Activated B cell treated with CpG ODN at 0.5 μM for 24 hours (primary cell): ENCODE measurements at places on chromosomes 6 and 20.

DNA sequence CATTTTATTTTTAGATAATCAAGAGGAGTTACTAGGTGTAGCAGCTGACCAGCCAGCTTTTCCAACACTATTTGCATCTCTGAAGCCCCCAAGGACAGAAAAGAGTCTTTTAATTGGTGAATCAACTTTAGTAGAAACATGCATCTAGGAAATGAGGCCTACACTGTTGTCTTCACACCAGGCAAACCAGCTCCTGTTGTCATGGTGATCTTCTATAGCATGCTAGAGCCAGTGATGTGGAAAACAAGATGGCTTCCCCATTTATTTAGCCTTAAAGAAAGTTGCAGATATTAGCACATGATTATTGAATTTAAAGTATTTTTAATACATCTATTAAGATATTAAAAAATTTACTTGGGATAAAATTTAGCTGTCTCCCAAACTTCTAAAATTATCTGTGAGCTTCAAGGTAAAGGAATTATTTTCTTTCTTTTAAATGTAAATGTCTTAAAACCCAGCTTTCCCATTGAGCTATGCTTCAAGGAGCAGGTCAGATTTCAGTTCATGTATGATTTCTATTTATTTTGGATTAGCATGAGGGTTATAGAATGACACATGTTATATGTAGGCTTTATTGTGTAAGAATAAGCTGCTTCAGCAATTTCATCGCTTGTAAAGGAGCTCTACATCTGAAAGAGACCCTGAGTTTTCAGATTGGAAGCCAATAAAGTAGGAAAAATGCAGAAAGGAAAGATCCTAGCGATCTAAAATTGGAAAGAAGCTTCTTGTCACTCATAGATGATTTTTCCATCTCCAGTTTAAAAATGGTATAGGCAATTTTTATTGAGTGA lies 564.9 kb upstream of the CITED2 start:
- peaks cover 13% of the 10 kb centered on the region for H3K4me1 ChIP-seq
- H3K36me3 ChIP-seq, result no peaks in the 10 kb centered on the region
- no peaks in the 10 kb centered on the region for H3K27me3 ChIP-seq
- DNase-seq, result no peak
- no peak overlapping the region for H3K27ac ChIP-seq

DNA sequence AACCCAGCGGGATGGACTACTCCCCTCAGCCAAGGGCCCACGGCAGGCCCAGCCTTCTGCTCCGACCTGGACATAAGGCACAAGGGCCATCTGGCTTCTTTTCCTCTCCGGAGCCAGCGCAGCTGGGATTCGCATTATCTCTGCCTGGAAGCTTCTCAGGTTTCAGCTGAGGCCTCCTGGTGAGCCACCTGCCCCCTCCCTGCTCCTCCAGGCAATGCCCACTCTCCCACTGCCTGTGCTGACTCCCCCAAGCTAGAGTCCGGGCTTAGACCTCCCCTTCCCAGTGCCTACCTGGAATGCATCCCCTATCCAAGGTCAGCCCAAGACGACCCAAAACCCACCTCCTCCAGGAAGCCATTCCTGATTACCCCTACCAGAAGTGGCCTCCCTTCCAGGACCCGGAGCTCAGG lies 60.7 kb downstream of the EZR start:
- no peak for DNase-seq
- no peak overlapping the region for H3K27ac ChIP-seq

- no peaks in the 10 kb centered on the region for H3K27me3 ChIP-seq
- no peak overlapping the region for H3K4me3 ChIP-seq
- no peaks in the 10 kb centered on the region for H3K4me1 ChIP-seq
- no peak overlapping the region for H3K27ac ChIP-seq
Observed at GRCh38 chr6:15160812-15161211, 85.1 kb upstream of the JARID2 start.

DNA sequence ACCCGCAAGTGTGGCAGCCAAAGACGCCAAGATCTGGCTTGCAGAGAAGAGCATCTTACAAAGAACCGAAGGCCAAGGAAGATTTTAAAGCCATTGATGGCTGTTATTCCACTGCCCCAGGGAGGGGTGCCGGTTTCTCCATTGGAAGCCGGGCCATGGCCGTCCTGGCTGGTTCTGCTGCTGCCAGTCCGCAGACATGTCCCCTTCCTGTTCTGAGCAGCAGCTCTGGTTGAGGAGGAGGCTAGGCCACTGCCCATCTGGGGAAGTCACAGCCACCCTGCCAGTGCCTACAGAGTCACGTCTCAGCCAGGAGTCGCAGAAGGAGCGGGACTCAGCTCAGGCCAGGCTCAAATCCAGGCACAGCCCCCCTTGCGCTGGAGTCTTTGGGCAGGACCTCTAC lies 42.6 kb upstream of the MRGBP start:
- no peak for DNase-seq
- no peak overlapping the region for H3K27ac ChIP-seq
- H3K4me1 ChIP-seq, result no peaks in the 10 kb centered on the region
- peaks cover 21% of the 10 kb centered on the region for H3K27me3 ChIP-seq
- no peaks in the 10 kb centered on the region for H3K36me3 ChIP-seq

GRCh38 chr6:143664171-143664570 lies 13.6 kb upstream of the PHACTR2 start:
- H3K27me3 ChIP-seq, result peaks cover 4% of the 10 kb centered on the region
- H3K4me1 ChIP-seq, result no peaks in the 10 kb centered on the region
- no peak for DNase-seq
- H3K4me3 ChIP-seq, result no peak overlapping the region
- peaks cover 12% of the 10 kb centered on the region for H3K36me3 ChIP-seq

GRCh38 chr6:110255211-110255750 lies 75.1 kb downstream of the CDC40 start:
- no peaks in the 10 kb centered on the region for H3K4me1 ChIP-seq
- no peaks in the 10 kb centered on the region for H3K36me3 ChIP-seq
- no peak overlapping the region for H3K27ac ChIP-seq
- DNase-seq, result no peak
- H3K4me3 ChIP-seq, result no peak overlapping the region

DNA sequence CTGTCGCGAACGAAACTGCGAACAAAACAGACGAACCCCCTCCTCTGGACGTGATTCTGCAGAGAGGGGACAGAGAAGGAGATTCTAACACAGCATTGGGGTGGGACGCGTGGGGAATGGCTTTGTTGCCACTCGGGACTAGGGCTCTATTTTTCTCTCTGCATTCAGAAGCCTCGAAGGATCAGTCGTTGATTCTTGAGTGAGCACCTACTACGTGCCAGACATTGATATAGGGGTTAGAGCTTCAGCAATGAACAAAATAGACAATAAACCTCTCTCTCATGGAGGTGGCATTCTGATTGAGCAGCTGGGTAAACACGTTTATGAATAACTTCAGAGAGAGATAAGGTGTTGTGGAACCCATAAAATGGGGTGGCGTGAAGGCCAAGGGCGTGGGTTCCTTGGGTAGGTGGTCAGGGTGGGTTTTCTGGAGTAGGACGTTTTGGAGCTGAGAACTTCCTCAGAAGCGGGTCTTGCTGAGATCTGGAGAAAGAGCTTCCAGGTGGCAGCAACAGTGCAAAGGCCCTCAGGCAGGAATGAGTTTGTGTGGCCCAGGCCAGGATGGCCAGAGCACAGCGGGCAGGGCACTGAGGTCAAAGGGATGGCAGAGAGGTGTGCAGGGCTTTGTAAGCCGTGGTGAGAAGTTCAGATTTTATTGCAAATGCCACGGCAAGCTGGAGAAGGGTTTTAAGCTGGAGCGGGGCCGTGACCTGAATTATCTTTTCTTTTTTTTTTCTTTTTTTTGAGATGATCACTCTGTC lies 884 bp downstream of the SLC2A10 start:
- peaks cover 66% of the 10 kb centered on the region for H3K27me3 ChIP-seq
- no peaks in the 10 kb centered on the region for H3K36me3 ChIP-seq
- H3K4me1 ChIP-seq, result peaks cover 10% of the 10 kb centered on the region
- H3K27ac ChIP-seq, result no peak overlapping the region
- DNase-seq, result no peak
